ENCODE measurements at places on chromosomes 4 and X. TPM values are rescaled to one million over a fixed set of nuclear protein-coding genes. Genes with fewer than 3 reads are reported as not detected.
A peak's percentile ranks its signal among the peaks of the same experiment; 100 is the strongest.

- H3K36me3 ChIP-seq, result peaks cover 8% of the 10 kb centered on the region
- H3K4me1 ChIP-seq, result no peaks in the 10 kb centered on the region
- H3K4me3 ChIP-seq, result no peak overlapping the region
- no peak for DNase-seq
These were observed 128.8 kb downstream of the RAB28 start for GRCh38 chr4:13355111-13355880.

- no peak for DNase-seq
- no peaks in the 10 kb centered on the region for H3K4me1 ChIP-seq
- no peaks in the 10 kb centered on the region for H3K27me3 ChIP-seq
- peaks cover 25% of the 10 kb centered on the region for H3K36me3 ChIP-seq
- H3K27ac ChIP-seq, result no peak overlapping the region
- no peak overlapping the region for H3K4me3 ChIP-seq
These were observed 108.3 kb downstream of the DCTD start for GRCh38 chr4:182808673-182809416.

- H3K4me3 ChIP-seq, result peak overlapping the region; percentile 54
- H3K27me3 ChIP-seq, result no peaks in the 10 kb centered on the region
- H3K36me3 ChIP-seq, result peaks cover 3% of the 10 kb centered on the region
- peak; percentile 95 for DNase-seq
These were observed 115.0 kb downstream of the SMIM20 start for GRCh38 chr4:26028793-26029567.

GRCh38 chr4:158995965-158996364 is 106.9 kb upstream of the RAPGEF2 start:
- no peaks in the 10 kb centered on the region for H3K4me1 ChIP-seq
- no peak for DNase-seq
- no peak overlapping the region for H3K27ac ChIP-seq
- no peaks in the 10 kb centered on the region for H3K36me3 ChIP-seq
- H3K27me3 ChIP-seq, result no peaks in the 10 kb centered on the region

GRCh38 chrX:15322472-15322871 is 7.0 kb upstream of the ASB11 start:
- no peaks in the 10 kb centered on the region for H3K4me1 ChIP-seq
- no peak for DNase-seq
- no peaks in the 10 kb centered on the region for H3K36me3 ChIP-seq
- no peaks in the 10 kb centered on the region for H3K27me3 ChIP-seq
- H3K4me3 ChIP-seq, result no peak overlapping the region

GRCh38 chrX:130075777-130076176 is 34.5 kb downstream of the ELF4 start:
- H3K4me3 ChIP-seq, result no peak overlapping the region
- no peak overlapping the region for H3K27ac ChIP-seq
- no peaks in the 10 kb centered on the region for H3K36me3 ChIP-seq
- H3K4me1 ChIP-seq, result no peaks in the 10 kb centered on the region

- no peaks in the 10 kb centered on the region for H3K36me3 ChIP-seq
- no peaks in the 10 kb centered on the region for H3K4me1 ChIP-seq
- no peak overlapping the region for H3K27ac ChIP-seq
- no peaks in the 10 kb centered on the region for H3K27me3 ChIP-seq
- H3K4me3 ChIP-seq, result no peak overlapping the region
These were observed 61.8 kb downstream of the CPE start for GRCh38 chr4:165440415-165441158.

DNA sequence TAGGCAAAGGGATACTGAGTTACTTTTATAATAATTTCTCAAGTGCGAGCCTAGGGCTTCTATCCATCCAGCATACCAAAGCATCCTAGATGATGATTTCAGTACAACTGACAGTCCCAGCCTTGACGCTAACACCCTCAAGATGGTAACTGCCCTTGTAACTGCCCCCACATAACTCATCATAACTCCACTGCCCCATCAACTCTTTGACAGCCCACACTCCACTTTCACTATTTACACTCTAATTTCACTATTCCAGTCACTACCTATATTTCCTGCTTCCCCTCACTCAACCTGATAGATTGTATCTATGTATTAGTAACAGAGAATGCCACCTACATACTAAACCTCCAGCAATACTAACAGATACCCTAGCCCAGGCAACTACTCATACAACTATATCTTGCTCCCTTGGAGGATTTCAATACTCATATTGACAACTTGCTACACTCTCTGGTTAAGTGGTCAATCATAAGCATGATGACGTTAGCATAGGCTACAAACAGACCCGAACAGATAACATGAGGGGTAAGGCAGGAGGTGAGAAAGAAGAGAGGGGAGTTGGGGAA is 65.0 kb downstream of the HUWE1 start:
- no peaks in the 10 kb centered on the region for H3K4me1 ChIP-seq
- H3K4me3 ChIP-seq, result no peak overlapping the region
- no peak overlapping the region for H3K27ac ChIP-seq
- peaks cover 87% of the 10 kb centered on the region for H3K36me3 ChIP-seq
- DNase-seq, result no peak

DNA sequence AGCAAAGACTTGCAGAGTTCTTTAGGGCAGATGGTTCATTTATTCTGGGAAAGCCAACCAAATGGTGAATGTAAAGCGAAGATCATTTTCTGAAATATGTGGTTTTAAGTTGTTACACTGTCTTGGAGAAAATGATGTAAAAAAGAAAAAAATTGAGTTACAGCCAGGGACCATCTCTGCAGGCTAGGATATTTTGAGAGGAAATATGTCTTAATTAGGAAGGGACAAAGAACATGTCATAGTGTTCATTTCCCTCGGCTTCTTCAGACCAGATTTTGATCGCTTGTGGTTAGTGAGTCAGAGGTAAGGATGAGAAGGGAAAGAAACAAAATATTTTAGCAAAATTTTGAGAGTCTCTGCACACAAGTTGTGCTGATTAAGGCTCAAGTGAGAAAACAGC is 59.0 kb upstream of the C1QTNF7 start:
- H3K4me1 ChIP-seq, result no peaks in the 10 kb centered on the region
- H3K4me3 ChIP-seq, result no peak overlapping the region
- no peaks in the 10 kb centered on the region for H3K27me3 ChIP-seq
- no peaks in the 10 kb centered on the region for H3K36me3 ChIP-seq
- no peak overlapping the region for H3K27ac ChIP-seq

GRCh38 chr4:102598086-102598761 is 97.1 kb downstream of the NFKB1 start:
- no peak overlapping the region for H3K27ac ChIP-seq
- H3K36me3 ChIP-seq, result no peaks in the 10 kb centered on the region
- no peaks in the 10 kb centered on the region for H3K27me3 ChIP-seq
- no peak for DNase-seq
- H3K4me1 ChIP-seq, result no peaks in the 10 kb centered on the region

GRCh38 chr4:55345054-55345453 is 988 bp upstream of the SRD5A3 start:
- H3K27ac ChIP-seq, result no peak overlapping the region
- DNase-seq, result no peak
- no peak overlapping the region for H3K4me3 ChIP-seq
- no peaks in the 10 kb centered on the region for H3K36me3 ChIP-seq

DNA sequence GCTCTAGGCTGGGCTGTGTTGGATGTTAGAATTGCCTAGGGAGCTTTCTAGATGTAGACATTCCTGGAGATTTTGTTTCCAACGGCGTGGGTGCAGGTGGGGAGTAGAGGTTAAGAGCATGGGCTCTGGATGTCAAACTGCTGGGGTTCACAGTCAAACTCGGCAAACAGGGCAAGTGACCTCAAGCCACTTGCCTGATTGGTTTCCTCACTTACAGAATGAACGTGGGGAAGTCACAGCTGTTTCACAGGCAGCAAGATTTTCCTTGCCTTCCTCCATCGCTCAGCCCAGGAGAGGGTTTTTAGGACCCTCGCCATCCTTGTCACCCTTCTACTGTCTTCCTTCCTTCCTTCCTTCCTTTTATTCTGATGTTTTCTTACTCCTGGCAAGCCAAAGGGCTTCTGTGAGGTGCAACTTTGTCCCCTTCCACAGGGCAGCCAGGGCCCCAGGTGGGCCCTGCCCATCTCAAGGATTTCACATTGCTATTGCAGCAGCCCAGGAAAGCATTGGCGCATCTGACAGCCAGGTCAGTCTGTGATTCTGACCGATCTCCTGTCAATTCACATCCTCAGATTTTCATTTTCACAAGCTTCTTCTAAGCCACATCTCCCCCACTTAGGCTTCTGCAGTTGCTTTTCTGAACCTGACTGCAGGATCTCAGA is 7.0 kb downstream of the RTL5 start:
- H3K4me1 ChIP-seq, result peaks cover 4% of the 10 kb centered on the region
- H3K27me3 ChIP-seq, result peaks cover 6% of the 10 kb centered on the region
- no peak overlapping the region for H3K4me3 ChIP-seq
- no peak overlapping the region for H3K27ac ChIP-seq

- H3K4me3 ChIP-seq, result peak overlapping the region; percentile 70
- peak; percentile 49 for DNase-seq
These were observed 24.5 kb upstream of the TSR2 start for GRCh38 chrX:54415534-54416350.

DNA sequence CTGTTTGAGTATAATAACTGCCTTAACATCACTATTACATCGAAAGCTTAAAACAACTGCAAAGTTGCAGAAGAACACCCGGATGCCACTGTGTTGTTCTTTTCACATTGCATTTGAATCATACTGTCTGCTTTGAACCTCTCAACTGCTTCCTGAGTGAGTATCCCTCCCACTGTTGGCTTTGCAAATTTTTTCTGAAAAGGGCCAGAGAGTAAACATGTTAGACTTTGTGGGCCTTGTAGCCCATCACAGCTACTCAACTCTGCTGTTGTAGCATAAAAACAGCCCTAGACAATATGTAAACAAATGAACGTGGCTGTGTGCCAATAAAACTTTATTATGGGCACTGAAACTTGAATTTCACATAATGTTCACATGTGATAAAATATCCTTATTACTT is 76.1 kb downstream of the NSG1 start:
- peaks cover 29% of the 10 kb centered on the region for H3K36me3 ChIP-seq
- H3K4me1 ChIP-seq, result peaks cover 13% of the 10 kb centered on the region
- no peaks in the 10 kb centered on the region for H3K27me3 ChIP-seq
- no peak overlapping the region for H3K4me3 ChIP-seq

- no peaks in the 10 kb centered on the region for H3K27me3 ChIP-seq
- no peak for DNase-seq
- no peaks in the 10 kb centered on the region for H3K4me1 ChIP-seq
- H3K27ac ChIP-seq, result no peak overlapping the region
- H3K4me3 ChIP-seq, result no peak overlapping the region
These were observed 125.1 kb downstream of the HS6ST2 start for GRCh38 chrX:132833373-132833772.

DNA sequence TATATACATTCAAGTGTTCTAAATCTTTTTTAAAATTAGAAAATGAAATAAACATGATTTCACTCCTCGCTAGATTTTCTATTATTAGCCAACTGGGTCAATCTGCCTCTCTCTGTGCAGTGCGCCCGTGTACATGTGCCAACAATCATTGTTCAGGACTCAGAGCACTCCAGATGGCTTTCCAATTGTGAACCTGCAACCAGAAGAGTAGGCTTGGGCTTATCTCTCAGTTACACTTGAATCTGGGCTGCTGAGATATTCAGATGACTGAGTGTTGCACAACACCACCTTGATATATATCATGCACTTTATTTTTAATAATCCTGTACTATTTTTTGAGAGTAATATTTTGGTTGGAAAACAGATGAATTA is 184.0 kb upstream of the FSTL5 start:
- no peak overlapping the region for H3K4me3 ChIP-seq
- DNase-seq, result no peak
- H3K36me3 ChIP-seq, result no peaks in the 10 kb centered on the region
- H3K27me3 ChIP-seq, result no peaks in the 10 kb centered on the region
- H3K4me1 ChIP-seq, result no peaks in the 10 kb centered on the region
- H3K27ac ChIP-seq, result no peak overlapping the region

GRCh38 chr4:87633243-87633642 is 16.8 kb upstream of the DMP1 start:
- no peaks in the 10 kb centered on the region for H3K4me1 ChIP-seq
- H3K27ac ChIP-seq, result no peak overlapping the region
- no peak overlapping the region for H3K4me3 ChIP-seq
- H3K36me3 ChIP-seq, result no peaks in the 10 kb centered on the region

DNA sequence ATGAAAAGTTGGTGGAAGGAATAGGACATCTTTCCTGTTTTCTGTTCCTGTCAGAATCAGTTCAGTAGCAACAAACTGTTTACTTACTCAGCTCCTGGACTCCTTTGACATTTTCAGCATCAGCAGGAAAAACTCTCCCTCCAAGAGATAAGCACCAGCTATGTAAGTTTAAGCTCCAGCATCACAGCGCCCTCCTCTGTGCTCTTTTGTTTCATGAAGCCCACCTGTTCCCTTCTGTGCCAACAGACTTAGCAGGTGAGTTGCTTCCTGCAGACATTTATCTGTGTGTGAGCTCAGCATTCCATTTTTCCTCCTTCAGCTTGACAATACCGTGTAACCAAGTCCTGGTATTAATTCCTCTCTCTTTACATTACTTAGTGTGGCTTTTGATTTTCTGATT is 644.1 kb upstream of the AGA start:
- H3K4me1 ChIP-seq, result no peaks in the 10 kb centered on the region
- H3K27me3 ChIP-seq, result no peaks in the 10 kb centered on the region
- no peak overlapping the region for H3K4me3 ChIP-seq
- H3K27ac ChIP-seq, result no peak overlapping the region
- peaks cover 12% of the 10 kb centered on the region for H3K36me3 ChIP-seq
- DNase-seq, result peak; percentile 65

- no peak overlapping the region for H3K4me3 ChIP-seq
- no peak for DNase-seq
- H3K4me1 ChIP-seq, result no peaks in the 10 kb centered on the region
- H3K27ac ChIP-seq, result no peak overlapping the region
These were observed 8.6 kb upstream of the HAUS3 start for GRCh38 chr4:2250357-2251072.

GRCh38 chr4:123597586-123597985 is 201.0 kb downstream of the SPRY1 start:
- no peak overlapping the region for H3K27ac ChIP-seq
- H3K36me3 ChIP-seq, result no peaks in the 10 kb centered on the region
- H3K4me1 ChIP-seq, result no peaks in the 10 kb centered on the region
- no peak for DNase-seq
- H3K4me3 ChIP-seq, result no peak overlapping the region

GRCh38 chrX:129529685-129530281 is 6.5 kb upstream of the SMARCA1 start:
- H3K36me3 ChIP-seq, result no peaks in the 10 kb centered on the region
- H3K27me3 ChIP-seq, result no peaks in the 10 kb centered on the region
- DNase-seq, result no peak
- no peak overlapping the region for H3K4me3 ChIP-seq
- H3K4me1 ChIP-seq, result no peaks in the 10 kb centered on the region

FAM53A gene
- total RNA-seq, result 2.4 TPM

SMIM31 gene
- total RNA-seq, result not detected

HMX1 gene
- total RNA-seq, result 0.26 TPM

HOPX gene
- total RNA-seq, result not detected

TEX13D gene
- total RNA-seq, result not detected

SLITRK4 gene
- total RNA-seq, result 1.5 TPM

GYG2 gene
- 95.9 TPM for total RNA-seq

TMEM47 gene
- total RNA-seq, result 26.4 TPM

LRP2BP gene
- 0.20 TPM for total RNA-seq

BMX gene
- total RNA-seq, result not detected
